ENCODE measurements at places on chromosomes 13 and 19.

- no peak for DNase-seq
Observed at GRCh38 chr19:21617740-21618339, 112.4 kb downstream of the ZNF429 start.

DNA sequence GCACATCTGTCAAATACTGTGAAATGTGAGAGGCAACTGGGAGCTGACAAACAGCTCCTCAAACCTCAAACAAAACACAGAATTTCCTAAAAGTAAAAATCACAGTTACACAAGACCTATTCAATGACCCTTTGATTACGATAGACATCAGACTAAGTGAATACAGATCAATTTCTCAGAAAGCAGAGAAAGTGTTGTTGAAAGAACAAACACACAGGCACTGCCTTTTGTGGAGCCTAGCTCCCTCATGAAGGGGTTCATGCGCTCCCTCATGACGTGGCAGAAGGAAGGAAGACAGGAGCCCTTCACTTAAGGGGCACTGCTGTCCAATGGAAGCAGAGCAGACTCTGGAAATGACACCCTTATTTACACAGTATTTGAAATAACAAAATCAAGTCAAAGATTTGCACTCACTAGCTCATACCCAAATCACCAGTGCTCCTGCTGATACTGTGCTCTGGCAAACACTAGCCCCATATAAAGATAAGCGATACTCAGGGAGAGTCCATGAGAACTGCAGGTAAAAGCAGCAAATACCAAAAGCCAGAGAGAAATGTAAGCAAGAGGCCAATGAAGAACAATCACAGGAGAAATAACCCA, 144.9 kb downstream of the KLF12 start:
- DNase-seq, result no peak

- DNase-seq, result no peak
Observed at GRCh38 chr13:103539721-103540381, 473.6 kb upstream of the SLC10A2 start.

GRCh38 chr19:17881701-17882100, 10.0 kb downstream of the SLC5A5 start:
- no peak for DNase-seq

DNA sequence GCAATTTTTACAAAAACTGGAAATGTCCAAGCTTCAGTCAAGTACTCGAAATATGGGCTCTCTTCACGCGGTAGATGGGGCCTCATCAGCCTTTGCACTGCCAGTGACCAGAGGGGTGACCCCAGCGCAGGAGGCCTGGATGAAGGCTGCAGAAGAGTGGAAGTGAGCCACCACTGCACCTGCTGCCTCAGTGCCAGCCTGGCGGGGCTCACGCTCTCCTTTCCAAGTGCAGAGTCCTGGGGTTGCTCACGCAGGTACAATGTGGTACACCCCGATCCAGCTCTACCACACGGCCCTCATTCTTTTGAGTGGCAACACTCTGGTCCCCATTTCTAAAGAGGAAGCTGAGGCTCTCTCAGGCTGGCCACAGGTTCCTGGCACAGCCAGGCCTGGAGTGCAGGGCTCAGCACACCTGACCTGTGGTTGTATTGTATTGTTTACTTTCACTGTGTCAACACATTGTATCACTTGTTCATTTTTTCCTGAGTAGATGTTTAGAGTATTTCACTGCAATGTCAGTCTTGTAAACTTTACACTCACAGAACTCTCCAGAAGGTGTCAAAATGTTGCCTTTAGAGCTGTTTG, 97.3 kb upstream of the SOX1 start:
- DNase-seq, result no peak

DNA sequence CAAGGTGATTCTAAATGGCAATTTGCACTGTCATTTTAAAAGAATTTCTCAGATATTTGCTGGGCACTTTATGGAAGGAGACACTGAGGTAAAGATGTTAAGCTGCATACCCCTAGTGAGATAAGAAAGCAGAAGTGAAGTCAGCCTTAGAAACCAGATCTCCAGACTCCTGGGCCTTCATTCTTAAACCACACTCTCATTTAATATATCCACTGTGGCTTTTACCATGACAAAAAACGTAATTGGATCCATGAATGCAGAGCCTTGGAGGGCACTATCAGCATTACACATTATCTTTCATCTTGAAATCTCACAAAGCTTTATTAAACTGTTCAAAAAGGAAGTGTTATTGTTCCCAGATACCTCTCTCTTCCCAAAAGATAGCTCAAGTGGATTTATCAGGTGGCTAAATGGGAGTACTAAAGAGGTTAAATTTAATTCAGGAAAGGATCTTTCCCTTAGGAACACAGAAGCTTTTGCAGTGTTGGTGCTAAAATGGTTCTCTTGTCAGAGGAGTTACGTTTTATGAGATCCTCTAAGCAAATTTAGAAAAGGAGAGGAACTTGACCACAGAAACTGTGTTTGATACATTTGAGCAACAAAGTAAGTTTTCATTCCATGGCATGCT, 1060.4 kb downstream of the EFNB2 start:
- DNase-seq, result peak; percentile 5

Measured in NT2/D1 (cell line).